GM18507 (cell line): ENCODE measurements at places on chromosomes 4 and X.

DNA sequence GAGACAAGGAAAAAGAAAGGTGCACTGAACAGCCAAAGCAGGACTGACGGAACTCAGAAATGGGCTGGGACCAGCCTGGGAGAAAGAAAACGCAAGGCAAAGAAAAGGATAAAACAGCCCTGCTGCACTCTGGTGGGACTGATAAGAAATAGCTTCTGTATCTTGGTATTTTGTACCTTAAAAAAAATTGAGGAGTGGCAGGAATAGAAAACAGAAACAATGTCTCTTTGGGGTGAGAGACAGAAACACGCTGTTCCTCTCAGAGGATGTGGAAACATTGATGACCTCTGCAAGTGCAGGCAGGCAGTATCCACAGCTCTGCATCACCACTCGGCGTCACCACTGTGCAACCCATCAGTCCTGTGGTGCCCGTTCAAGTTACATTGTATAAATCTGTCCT is 152.5 kb upstream of the SPRY1 start:
- DNase-seq = no peak

DNA sequence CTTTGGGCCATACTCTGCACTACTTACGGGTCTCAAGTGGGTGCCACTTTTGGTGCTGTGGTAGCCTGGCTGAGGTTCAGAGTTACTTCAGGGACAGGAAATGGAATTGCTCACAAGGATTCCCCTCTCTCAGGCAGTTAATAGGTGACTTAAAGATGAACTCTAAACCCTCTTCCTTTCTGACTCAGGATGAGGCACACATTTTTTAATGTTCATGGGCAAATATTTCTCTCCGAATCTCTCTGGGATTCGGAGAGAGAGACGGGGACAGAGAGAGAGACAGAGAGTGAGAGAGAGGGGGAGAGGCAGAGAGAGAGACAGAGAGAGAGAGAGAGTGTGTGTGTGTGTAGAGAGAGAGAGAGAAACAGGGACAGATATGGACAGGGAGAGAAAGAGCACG is 79.8 kb downstream of the NYX start:
- no peak for DNase-seq

DNA sequence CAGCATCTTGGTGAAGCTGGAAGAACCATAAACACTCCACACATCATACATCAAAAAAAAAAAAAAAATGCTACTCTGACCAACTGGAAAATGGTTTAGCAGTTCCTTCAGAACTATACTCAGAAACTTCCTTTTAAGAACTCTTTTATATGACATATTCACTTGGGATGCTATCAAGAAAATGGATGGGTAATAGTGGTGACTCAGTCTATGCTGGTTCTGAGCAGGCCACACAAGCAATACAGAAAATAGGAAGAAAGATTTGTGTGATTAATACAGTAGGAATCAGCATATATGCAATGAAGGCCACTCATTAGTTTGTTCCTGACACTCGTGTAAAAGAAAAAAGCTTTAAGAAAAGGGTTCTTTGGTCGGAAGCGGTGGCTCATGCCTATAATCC is 123.5 kb upstream of the FAT4 start:
- no peak for DNase-seq

GRCh38 chr4:89658701-89659024 is 178.3 kb downstream of the SNCA start:
- DNase-seq = no peak

- DNase-seq = no peak
Observed at GRCh38 chrX:44669626-44670025, 127.0 kb upstream of the FUNDC1 start.

GRCh38 chr4:153661215-153661822 is 22.8 kb upstream of the TLR2 start:
- no peak for DNase-seq

DNA sequence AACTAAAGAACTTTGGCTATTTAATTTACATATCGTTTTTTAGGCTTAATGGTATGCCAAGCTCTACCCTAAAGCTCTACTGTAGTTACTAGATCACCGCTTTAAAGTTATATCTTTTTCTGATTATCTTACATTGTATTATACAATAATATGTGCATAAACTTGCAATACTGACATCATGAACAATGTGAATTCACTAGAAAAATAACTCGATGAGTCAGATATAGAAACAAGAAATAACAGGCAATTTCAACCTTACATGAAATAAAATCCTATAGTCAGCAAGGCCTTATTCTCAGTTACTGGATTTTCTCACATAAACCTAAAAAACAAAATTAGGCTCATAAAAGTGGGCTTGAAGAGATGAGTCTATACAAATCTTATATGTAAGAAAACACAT is 32.5 kb downstream of the PDGFC start:
- no peak for DNase-seq

GRCh38 chrX:33970028-33970967 is 161.8 kb downstream of the FAM47A start:
- no peak for DNase-seq

DNA sequence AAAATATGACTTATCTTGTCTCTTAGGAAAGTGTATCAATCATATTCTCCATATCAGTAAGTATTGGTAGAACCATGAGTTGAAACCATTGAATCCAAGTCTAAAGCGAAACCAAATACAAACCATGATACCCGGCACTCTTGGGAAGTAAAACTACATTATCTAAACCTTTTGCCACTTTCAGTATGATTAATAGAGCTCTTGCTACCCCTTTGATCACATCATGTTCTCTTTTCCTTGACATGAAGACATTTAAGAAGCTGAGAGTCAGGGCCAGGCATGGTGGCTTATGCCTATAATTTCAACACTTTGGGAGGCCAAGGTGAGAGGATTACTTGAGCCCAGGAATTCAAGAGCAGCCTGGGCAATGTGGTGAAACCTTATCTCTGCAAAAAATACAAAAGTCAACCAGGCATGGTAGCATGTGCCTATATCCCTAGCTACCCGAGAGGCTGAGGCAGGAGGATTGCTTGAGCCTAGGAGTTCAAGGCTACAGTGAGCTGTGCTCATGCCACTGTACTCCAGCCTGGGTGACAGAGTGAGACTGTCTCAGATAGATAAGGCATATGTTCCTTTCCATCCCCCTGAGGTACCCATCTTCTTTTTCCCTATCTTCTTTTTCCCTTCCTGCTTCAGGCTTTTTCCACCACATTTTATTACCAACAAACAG is 45.4 kb downstream of the CEP135 start:
- DNase-seq = peak; percentile 2

GRCh38 chr4:153585026-153585425 is 99.1 kb upstream of the TLR2 start:
- DNase-seq = no peak

GRCh38 chr4:72169861-72170260 is 138.1 kb downstream of the NPFFR2 start:
- no peak for DNase-seq

GRCh38 chr4:38671592-38671940 is 7.6 kb downstream of the KLF3 start:
- DNase-seq = no peak

DNA sequence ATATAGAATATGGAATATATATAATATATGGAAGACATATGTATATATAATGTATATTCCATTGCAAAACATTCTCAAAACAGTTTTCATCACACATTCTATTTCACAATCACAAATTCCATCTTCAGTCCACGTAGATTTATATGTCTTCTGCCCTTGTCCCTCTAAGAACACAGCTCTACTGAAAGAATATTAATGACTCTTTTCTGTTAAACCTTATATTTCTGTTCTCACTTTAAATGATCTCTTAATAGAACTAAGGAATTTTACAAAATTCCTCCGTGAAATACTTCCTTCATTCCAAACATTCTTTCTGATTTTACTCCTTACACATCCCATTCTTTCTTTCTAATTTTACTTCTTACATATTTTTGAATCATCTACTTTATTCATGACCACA is 1043.1 kb upstream of the PABPC4L start:
- no peak for DNase-seq
